ENCODE measurements at places on chromosomes 13 and 19. TPM values are rescaled to one million over a fixed set of nuclear protein-coding genes. Genes with fewer than 3 reads are reported as not detected.

- H3K4me1 ChIP-seq, result peaks cover 8% of the 10 kb centered on the region
- no peak overlapping the region for H3K4me3 ChIP-seq
- H3K36me3 ChIP-seq, result no peaks in the 10 kb centered on the region
- DNase-seq, result peak; percentile 5
These were observed 119.5 kb downstream of the EFNB2 start for GRCh38 chr13:106415971-106416370.

DNA sequence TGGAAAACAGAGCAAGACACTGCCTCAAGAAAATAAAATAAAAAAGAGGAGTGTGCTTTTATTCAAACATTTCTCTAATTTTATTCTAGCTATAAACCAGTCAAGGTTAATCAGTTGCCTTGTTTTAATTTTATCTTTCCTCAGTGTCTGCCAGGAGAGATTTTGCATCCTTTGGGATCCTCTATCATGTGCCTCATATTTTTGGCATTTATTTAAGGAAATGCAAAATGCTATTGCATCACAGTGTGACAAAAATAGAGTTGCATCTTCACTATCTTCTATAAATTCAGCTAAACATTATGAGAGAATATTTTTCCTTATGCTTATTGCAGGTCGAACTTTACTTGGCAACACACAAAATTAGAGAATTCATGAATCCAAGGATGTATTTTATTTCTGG is 639.0 kb upstream of the KLF12 start:
- H3K36me3 ChIP-seq, result no peaks in the 10 kb centered on the region
- no peak overlapping the region for H3K27ac ChIP-seq
- no peak overlapping the region for H3K4me3 ChIP-seq
- no peak for DNase-seq

- no peak for DNase-seq
- H3K27me3 ChIP-seq, result no peaks in the 10 kb centered on the region
- no peak overlapping the region for H3K27ac ChIP-seq
These were observed 3.4 kb downstream of the EIF3G start for GRCh38 chr19:10116085-10116865.

DNA sequence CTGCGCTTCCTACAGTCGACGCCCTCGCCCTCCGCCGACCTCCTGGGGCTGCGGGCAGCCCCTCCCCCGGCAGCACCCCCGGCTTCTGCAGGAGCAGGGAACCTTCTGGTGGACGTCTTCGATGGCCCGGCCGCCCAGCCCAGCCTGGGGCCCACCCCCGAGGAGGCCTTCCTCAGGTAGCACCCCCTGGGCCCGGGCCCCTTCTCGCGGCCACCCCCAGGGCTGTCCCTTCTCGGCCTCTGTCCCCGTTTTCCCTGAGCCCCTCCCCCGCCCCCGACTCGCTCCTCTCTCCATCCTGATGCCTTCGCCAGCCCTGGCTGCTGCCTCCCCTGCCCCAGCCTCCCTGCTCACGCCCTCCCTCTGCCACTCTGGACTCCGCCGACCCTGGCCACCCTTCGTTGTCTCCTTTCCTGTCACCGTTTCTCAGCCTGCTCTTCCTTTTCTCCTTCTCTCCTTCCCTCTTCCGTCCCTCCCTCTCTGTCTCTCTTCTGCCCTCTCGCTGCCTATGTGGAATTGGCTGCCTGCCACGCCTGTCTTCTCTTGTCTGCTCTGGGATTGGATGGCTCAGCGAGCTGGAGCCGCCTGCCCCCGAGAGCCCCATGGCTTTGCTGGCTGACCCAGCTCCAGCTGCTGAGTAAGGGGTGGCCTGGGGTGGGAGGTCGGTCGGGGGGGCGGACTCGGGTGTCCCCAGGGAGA is 11.0 kb downstream of the FUZ start:
- peak; percentile 95 for DNase-seq
- peaks cover 67% of the 10 kb centered on the region for H3K36me3 ChIP-seq
- H3K27ac ChIP-seq, result no peak overlapping the region
- H3K4me3 ChIP-seq, result no peak overlapping the region
- no peaks in the 10 kb centered on the region for H3K27me3 ChIP-seq

GRCh38 chr13:92260363-92260762 is 861.9 kb downstream of the GPC5 start:
- no peak for DNase-seq
- H3K27me3 ChIP-seq, result no peaks in the 10 kb centered on the region
- peaks cover 3% of the 10 kb centered on the region for H3K4me1 ChIP-seq
- no peaks in the 10 kb centered on the region for H3K36me3 ChIP-seq
- H3K4me3 ChIP-seq, result no peak overlapping the region

- no peaks in the 10 kb centered on the region for H3K36me3 ChIP-seq
- H3K4me3 ChIP-seq, result no peak overlapping the region
- H3K27me3 ChIP-seq, result no peaks in the 10 kb centered on the region
- no peak overlapping the region for H3K27ac ChIP-seq
These were observed 279.1 kb downstream of the FGF9 start for GRCh38 chr13:21949818-21950429.

GRCh38 chr19:55913643-55914268 is 18.4 kb downstream of the NLRP13 start:
- no peaks in the 10 kb centered on the region for H3K4me1 ChIP-seq
- DNase-seq, result no peak
- no peak overlapping the region for H3K27ac ChIP-seq
- no peak overlapping the region for H3K4me3 ChIP-seq

DNA sequence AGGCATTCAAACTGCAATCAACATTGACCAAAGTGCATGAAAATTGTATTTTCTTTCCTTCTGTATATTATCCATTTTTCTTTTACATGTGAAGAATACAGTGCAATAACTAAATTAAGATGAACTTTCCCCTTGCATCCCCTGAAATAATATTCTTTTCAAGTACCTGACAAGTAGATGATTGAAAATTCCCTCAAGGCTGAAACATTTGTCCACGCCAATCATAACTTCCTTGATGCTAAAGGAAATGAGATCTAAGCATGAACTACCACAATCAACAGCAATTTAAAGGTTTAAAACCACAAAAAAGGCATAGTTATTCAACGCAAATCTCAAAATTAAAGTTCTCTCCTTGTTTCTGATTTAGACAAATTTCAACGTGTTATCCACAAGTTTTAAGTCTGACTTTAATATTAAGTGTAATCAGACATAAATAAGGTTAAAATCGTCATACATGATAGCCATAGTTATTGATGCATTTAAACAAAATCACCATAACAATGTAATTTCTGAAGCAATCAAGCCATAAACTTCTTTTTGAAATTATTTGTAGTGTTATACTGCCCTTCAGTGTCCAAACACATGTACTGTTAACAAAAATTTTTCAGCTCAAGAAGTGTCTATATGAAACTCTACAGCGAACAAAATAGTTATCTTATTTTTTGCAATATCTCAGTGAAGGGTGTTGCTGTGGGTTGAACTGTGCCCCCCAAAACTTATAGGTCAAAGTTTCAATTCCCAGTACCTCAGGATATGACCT is 169.5 kb downstream of the DCLK1 start:
- peak; percentile 50 for DNase-seq
- H3K36me3 ChIP-seq, result no peaks in the 10 kb centered on the region
- no peak overlapping the region for H3K27ac ChIP-seq
- H3K27me3 ChIP-seq, result no peaks in the 10 kb centered on the region
- H3K4me3 ChIP-seq, result no peak overlapping the region

GRCh38 chr19:46393456-46394401 is 19.6 kb downstream of the CCDC8 start:
- no peak overlapping the region for H3K27ac ChIP-seq
- H3K36me3 ChIP-seq, result peaks cover 18% of the 10 kb centered on the region
- no peak overlapping the region for H3K4me3 ChIP-seq
- no peaks in the 10 kb centered on the region for H3K27me3 ChIP-seq

GRCh38 chr13:91126806-91127205 is 220.7 kb upstream of the MIR17HG start:
- H3K36me3 ChIP-seq, result no peaks in the 10 kb centered on the region
- H3K27ac ChIP-seq, result no peak overlapping the region
- H3K27me3 ChIP-seq, result no peaks in the 10 kb centered on the region
- DNase-seq, result no peak
- no peaks in the 10 kb centered on the region for H3K4me1 ChIP-seq

DNA sequence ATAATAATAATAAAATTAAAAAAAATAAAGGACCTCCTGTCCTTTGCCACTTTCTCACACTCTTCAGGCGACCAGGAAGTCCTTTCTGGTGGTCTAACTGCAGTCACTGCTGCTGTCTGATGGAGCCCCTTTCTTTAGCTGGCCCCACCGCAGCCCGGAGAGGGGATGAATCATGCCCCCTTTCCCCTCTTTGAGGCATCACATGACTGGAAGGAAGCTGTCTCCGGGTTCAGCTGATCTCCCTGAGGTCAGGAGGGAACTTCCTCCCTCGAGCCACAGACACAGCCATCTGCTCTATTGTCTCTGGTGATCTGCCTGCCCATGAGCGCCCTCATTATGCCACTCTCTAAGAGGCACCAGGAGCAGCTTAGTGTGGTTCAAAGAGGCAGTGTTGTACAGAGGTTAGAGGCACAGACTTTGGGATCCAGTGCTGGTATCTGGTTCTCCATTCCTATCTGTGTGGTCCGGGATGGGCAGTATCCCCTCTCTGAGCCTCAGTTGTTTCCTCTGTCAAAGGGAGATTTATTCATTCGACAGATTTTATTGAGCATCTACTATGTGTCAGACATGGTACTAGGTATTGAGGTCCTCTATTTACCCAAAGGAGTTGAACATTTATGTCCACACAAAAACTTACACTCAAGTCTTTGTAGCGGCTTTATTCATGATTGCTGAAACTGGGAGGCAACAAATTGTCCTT is 30.0 kb downstream of the VAV1 start:
- no peaks in the 10 kb centered on the region for H3K36me3 ChIP-seq
- peaks cover 4% of the 10 kb centered on the region for H3K4me1 ChIP-seq
- H3K27ac ChIP-seq, result peak overlapping the region; percentile 81
- DNase-seq, result no peak
- no peak overlapping the region for H3K4me3 ChIP-seq
- H3K27me3 ChIP-seq, result no peaks in the 10 kb centered on the region

OR7C1 gene
- not detected for total RNA-seq

USF2 gene
- 138 TPM for total RNA-seq

C1QTNF9 gene
- total RNA-seq, result not detected

KIRREL2 gene
- 1.2 TPM for total RNA-seq

ZFP28 gene
- 12.9 TPM for total RNA-seq
